Sigmoid colon (tissue), 7 donors: ENCODE measurements at places on chromosomes 6 and 20. TPM values are rescaled to one million over a fixed set of nuclear protein-coding genes. Genes with fewer than 3 reads are reported as not detected.

The ELOVL4 gene
- 4.6 TPM for total RNA-seq

DNA sequence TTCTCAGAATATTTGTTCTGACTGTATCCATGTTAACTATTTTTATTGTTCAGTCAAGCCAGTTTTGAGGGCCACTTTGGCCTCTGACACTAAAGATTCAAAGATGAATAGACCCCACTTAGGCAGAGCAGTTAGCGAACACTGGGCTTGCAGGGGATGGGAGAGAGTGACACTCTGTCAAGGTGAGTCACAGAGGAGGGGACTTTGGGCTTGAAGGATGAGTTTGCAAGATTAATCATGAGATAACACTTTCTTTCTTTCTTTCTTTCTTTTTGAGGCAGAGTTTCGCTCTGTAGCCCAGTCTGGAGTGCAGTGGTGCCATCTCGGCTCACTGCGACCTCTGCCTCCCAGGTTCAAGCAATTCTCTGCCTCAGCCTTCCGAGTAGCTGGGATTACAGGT lies 46.4 kb downstream of the SPATA2 start:
- H3K27ac ChIP-seq, result no peak overlapping the region
- no peaks in the 10 kb centered on the region for H3K27me3 ChIP-seq
- no peaks in the 10 kb centered on the region for H3K4me1 ChIP-seq
- peaks cover 10% of the 10 kb centered on the region for H3K36me3 ChIP-seq

- DNase-seq, result no peak
- no peak overlapping the region for H3K27ac ChIP-seq
- peaks cover 13% of the 10 kb centered on the region for H3K4me1 ChIP-seq
- H3K36me3 ChIP-seq, result no peaks in the 10 kb centered on the region
- no peak overlapping the region for H3K4me3 ChIP-seq
These were observed 16.4 kb upstream of the BLOC1S5 start for GRCh38 chr6:8080362-8081151.

- no peaks in the 10 kb centered on the region for H3K36me3 ChIP-seq
- no peak overlapping the region for H3K4me3 ChIP-seq
- peak; percentile 88 for DNase-seq
- H3K27ac ChIP-seq, result peak overlapping the region; percentile 68
- H3K4me1 ChIP-seq, result no peaks in the 10 kb centered on the region
These were observed 60.8 kb downstream of the RBM38 start for GRCh38 chr20:57451795-57452661.

- no peaks in the 10 kb centered on the region for H3K27me3 ChIP-seq
- DNase-seq, result peak; percentile 46
- H3K4me3 ChIP-seq, result no peak overlapping the region
- H3K36me3 ChIP-seq, result no peaks in the 10 kb centered on the region
- no peak overlapping the region for H3K27ac ChIP-seq
These were observed 310.8 kb downstream of the QKI start for GRCh38 chr6:163725008-163725941.

DNA sequence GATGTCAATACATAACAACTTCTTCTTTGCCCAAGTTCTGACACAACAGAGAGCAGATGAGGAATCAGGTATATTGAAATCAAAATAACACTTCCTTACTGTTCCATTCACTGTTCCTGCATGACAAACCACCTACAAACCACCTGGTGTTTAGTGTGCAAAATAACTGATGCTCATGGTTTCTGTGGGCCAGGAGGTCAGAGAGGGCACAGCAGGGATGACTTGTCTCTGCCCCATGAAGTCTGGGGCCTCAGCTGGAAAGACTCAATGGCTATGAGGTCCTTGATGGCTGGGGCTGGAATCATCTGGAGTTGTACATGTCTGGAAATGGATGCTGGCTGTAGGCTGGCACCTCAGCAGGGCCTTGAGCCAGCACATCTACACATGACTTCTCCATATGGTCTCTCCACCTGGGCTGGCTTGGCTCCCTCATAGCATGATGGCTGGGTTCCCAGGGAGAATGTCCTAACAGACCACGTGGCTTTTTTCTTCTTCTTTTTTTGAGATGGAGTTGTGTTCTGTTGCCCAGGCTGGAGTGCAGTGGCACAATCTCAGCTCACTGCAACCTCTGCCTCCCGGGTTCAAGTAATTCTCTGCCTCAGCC lies 7.4 kb upstream of the COX4I2 start:
- no peaks in the 10 kb centered on the region for H3K36me3 ChIP-seq
- H3K27me3 ChIP-seq, result no peaks in the 10 kb centered on the region
- no peak for DNase-seq
- H3K4me1 ChIP-seq, result no peaks in the 10 kb centered on the region
- H3K27ac ChIP-seq, result no peak overlapping the region
- H3K4me3 ChIP-seq, result no peak overlapping the region
